ENCODE measurements at places on chromosomes 13 and 19.

DNA sequence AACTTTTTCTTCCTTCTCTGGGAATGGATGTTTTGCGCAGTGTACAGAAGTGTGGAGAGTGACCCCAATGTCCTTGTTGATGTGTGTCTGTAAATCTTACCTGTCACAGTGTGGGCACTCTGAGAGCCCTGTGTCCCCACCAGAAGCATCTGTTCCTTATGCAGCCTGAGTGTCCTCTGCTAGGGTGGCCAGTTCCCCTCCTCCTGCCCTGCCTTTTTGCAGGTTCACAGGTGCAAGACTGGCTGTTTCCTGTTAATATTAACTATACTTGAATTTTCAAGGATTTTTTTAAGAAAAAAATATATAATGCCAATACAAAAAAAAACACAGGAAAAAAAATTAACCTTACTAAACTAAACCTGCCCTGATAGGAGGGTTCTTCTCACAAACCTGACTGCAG, 12.0 kb upstream of the GRAMD1A start:
- DNase-seq: no peak

DNA sequence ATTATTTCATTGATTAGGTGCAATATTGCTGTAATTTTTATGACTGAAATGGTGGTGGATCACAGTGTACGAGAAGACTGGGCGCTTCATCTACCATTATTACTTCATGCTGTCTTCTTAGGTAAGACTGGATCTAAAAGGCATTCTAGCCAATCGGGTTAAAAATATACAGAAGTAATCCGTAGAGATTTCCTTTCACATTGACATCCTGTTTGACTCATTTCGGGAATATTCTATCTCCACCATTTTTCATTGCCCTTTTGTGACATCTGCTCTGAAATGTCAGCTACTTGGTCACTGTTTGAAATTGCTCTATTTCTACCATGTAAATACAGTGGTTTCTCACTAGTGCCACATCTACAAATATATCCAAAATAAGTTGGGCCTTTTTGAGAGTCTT, 90.2 kb downstream of the ZAR1L start:
- DNase-seq: peak; percentile 18

GRCh38 chr13:24381541-24382265, 72.3 kb downstream of the C1QTNF9 start:
- peak; percentile 4 for DNase-seq

- no peak for DNase-seq
Measured at GRCh38 chr19:33278023-33278402, 24.3 kb downstream of the CEBPA start.

DNA sequence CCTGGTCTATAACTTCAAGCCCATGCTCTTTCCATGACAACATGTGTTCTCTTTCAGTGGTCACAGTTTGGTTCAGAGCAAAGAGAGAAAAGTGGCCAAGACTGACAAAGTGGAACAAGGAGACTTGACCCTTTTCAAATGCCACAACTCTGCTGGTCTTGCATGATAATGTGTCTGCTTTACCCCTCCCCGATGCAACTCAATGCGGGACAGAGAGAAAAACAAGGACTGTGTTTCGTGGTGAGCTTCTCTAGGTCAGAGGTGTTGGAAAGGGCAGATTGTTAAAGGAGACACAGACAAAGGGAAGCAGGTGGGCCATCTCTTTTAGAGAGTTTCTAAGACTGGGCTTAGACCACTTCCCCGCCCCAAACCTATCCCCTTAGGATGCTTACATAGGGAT, 61.6 kb upstream of the SERTM1 start:
- no peak for DNase-seq

GRCh38 chr13:101673360-101674105, 221.1 kb downstream of the ITGBL1 start:
- no peak for DNase-seq
